Pancreas (tissue), 10 donors: ENCODE measurements at places on chromosomes 7 and 10.
A peak's percentile ranks its signal among the peaks of the same experiment; 100 is the strongest.

DNA sequence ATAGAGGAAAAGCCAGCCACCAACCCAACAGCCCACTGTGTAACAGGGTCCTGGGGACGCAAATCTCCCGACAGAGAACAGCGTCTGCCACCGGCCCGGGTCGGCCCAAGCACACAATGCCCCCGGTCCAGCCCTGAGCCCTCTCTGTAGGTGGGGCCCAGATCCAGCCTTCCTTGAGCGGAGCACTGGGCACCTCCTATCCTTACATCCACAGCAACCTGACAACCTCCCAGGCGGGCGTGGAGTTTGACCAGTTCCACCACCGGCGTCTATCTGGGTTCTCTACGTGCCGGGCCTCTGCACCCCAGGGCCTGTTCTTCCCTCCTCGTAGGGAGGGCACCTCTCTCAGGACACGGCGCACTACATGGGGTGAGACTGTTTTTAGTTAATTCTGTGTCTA is 109.0 kb downstream of the CYTH3 start:
- DNase-seq: no peak

DNA sequence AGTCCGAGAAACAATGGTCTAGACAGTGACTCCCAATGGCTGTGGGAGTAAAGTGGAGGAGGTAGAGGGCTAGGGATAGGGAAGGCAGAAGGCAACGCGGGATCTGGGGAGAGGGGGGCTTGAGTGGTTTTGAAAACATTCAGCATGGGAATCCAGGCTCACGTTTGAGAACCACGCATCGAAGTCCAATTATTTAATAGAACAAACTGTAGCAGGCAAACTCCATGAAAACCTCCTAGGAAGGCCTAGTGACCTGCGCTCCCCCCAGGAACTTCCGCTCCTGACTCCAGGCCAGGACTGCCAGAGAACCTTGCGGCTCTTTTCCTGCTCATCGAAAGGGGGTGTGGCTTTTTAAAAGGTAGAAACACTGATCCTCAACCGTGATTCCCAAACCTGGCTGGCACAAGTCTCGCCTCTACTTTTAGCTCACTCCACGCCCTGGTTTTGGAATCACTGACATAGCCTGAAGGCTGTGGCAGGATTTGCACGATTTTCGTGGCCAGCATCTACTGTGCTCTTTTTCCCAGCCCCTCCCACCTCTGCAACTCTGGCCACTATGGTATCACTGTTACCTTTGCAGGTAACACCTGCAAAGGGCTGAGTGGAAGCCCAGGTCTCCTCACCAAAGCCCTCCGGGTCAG is 43.4 kb downstream of the MYOF start:
- DNase-seq: no peak

DNA sequence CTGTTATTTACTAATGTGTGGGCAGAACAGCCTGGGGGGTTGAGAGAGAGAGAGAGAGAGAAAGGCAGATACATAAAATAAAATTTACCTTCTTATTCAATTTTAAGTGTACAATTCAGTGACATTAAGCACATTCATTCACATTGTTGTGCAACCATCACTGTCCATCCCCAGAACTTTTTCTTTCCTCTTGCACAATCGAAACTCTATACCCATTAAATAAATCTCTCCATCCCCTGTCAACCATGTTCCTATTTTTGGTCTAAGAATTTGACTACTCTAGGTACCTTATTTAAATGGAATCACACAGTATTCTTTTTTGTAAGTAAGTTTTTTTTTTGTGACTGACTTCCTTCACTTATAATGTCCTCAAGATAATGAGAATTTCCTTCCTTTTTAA is 181.6 kb downstream of the SND1 start:
- DNase-seq: no peak

DNA sequence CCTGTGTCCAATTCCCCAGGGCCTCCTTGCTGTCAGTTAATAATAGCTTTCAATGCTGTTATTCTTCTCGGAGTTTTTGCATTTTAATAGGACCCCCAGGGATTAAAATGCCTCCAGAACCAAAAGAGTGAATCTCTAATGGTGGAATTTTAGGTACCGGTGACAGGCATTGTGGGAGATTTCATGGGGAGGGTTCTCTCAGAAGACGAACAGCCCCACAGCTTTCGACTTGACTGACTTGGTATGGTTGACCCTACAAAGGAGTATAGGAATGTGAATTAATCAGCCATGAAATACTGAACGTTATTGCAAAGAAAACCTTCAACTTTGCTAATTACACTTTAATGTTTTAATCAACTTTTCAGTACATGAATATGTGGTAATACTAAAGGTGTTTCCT is 206.3 kb upstream of the FZD8 start:
- DNase-seq: no peak

GRCh38 chr7:143360788-143361551 is 1.5 kb downstream of the FAM131B start:
- DNase-seq: no peak

- no peak for DNase-seq
Measured at GRCh38 chr7:97187067-97187466, 69.6 kb downstream of the SDHAF3 start.

GRCh38 chr7:44375236-44375699 is 49.9 kb upstream of the CAMK2B start:
- DNase-seq: peak; percentile 65

DNA sequence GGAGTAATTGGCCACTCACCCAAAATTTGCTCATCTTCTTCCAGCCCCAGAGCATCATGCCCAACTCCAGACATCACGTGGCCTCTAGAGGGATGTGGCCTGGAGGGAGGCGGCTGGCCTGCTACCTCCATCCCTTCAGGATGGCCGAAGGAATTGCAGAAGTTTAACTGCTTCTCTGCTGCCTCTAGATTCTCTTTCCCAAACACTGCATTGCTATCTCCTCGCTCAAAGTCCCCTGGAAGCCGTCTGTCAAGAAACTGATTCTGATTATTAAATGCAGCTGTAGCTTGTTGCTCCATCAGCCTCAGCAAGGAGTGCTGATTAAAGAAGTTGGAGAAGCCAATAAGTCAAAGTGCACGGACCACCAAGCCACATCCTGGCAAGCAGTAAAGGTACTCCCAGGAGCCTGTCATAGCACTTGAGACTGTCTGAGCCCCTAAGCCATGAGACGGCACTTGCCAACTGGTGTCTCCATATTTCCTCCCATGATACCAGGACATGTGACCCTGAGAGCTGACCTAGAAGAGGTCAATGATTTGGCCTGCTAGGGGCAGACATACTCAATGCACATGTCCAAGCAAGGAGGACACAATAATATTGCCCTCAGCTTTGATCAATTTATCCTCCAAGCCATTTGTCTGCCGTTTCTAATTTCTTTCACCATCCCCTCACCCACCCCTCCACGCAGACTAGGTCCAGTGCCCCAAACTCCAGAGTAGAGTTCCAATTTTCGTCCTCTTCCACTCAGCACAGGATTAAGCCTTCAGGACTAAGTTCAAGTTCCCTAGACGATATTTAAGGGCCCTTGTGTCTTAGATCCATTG is 84.2 kb downstream of the TBXAS1 start:
- no peak for DNase-seq

DNA sequence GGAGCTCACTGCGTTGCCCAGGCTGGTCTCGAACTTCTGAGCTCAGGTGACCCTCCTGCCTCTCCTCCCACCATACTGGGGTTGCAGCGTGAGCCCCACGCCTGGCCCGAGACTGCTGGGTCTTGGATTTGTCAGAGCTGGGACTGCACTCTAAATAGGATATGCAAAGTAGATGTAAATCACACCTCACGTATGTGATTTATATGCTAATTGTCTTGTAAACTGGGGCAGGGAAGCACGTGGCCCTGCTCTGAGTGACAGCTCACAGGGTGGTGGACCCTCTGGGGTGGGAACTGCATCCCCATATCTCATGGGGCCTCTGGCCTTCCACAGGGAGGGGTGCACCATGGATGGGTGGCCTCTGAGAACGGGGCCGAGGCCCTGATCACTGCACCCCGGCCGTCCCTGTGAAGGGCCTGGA is 34.1 kb downstream of the GET4 start:
- DNase-seq: no peak

DNA sequence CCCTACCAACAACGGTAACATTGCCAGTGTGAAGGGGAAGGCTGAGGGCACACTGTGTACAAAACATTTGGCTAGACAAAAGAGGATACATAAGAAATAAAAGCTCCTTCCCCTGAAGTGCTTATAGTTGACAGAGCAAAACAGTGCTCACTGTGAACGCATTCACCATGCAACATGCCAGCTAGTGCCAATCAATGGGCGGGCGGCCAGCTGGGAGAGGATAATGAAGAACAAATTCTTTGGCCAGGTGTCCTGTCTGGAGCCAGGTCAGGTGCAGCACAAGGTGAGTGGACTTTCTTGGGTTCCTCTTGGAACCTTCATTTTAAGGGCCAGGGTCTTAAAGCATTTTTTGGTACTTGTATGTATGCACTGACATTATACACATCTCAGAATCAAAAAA is 106.1 kb downstream of the ICA1 start:
- no peak for DNase-seq

- no peak for DNase-seq
Measured at GRCh38 chr10:71134732-71135211, 77.6 kb upstream of the UNC5B start.

DNA sequence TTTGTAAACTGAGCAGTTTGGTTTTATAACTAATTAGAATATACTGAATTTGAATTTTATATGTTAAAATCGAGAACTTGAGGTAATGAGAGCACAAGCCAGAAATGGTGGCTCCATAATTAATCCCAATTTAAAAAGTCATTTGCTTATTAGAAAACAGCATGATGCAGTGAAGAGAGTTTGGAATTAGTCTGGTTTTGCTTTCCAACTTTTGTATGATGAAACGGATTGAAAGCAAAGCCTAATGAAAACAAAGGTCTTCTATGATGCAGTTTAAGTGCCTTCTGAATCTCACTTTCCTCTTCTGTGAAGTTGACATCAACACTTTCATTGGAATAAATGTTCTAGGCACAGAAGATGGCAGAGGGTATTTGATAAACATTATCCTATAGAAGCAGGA is 89.4 kb downstream of the SORCS1 start:
- DNase-seq: no peak

DNA sequence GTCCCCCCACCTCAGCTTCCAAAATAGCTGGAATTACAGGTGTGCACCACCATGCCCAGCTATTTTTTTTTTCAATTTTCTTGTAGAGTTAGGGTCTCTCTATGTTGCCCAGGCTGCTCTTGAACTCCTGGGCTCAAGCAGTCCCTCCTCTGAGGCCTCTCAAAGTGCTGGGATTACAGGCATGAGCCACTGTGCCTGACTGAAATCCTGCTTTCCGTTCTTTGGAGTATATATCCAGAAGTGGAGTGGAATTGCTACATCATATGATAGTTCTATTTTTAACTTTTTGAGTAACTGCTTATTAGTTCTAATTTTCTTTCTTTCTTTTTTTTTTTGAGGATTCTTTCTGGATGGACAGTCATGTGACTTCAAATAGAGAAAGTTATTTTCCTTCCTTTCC is 62.9 kb upstream of the ZMIZ2 start:
- DNase-seq: no peak

DNA sequence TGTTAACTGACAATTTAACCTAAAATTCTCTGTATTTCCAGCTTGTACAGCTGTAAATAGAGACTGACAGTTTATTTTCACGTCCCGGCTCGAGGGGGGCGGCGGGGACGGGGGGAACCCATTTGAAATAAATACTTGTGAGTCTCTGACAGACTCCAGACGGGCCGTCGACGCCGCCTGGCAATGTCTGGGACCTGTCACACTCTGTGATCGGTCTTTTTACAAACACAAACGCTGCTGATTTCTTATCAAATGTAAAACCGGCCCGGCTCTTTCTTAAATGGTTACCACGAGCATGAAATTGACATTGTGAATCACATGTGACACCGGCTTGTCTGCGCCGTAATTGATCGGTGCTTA is 57.0 kb downstream of the UNCX start:
- no peak for DNase-seq

DNA sequence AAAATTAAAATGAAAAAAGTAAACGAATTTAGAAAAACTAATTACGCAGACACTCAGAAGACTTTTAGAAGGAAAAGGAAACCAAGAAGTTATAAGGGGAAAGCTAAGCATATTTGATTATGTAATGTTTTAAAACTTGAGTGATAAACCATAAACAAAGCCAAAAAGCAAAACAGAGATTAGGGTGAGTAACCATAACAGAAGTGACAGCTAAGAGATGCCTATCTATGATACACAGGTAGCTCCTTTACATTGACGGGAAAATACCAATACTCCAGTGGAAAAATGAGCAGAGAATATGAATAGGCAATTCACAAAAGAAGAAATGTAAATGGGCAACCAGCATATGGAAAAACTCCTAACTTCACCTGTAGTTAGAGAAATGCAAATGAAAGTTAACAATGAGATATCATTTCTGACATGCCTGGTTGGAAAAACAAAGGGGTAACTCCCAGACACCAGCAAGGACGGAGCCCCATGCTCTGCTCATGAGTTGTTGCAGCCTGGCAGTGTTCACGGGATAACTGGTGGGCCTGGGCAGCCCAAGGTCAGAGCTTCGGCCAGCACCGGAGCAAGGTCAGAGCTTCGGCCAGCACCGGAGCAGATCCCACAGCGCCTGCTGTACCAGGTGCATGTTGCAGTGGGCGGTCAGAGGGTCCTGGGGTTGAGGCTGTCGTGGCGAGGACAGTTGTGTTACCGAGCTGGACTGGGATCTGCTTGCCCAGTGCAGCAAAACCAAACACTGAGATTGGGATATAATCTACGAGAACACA is 58.9 kb downstream of the ALOX5 start:
- no peak for DNase-seq

GRCh38 chr10:3136763-3137611 is 35.6 kb downstream of the PITRM1 start:
- DNase-seq: no peak

DNA sequence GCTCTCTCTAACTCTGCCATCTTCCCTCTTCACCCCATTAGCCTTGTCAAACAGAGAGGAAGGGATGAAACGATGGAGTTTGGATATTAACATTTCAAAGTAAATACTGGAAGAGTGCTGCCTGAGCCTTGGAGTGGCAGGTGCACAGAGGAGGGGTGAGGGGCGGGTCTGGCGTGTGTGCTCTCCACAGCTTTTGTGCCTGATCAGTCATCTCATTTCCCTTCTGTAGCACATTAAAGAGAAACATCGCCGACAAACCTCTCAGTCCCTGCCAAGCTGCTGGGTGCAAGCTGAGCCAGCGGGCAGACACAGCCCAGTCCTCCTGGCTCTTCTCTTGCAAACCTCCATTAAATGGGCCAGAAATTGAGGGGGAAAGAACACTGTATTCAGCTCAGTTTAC is 76.2 kb downstream of the SLIT1 start:
- DNase-seq: no peak

- no peak for DNase-seq
Measured at GRCh38 chr7:9680713-9681112, 1247.3 kb downstream of the NXPH1 start.

GRCh38 chr7:15007507-15007906 is 105.0 kb upstream of the DGKB start:
- DNase-seq: no peak
